ENCODE measurements at places on chromosomes 4 and X. TPM values are rescaled to one million over a fixed set of nuclear protein-coding genes. Genes with fewer than 3 reads are reported as not detected.

The CCDC120 gene
- 17.6 TPM for total RNA-seq

The S100P gene
- not detected for total RNA-seq

The DUX4 gene
- total RNA-seq = 1.2 TPM

The ADH6 gene
- not detected for total RNA-seq

The UGT2B15 gene
- not detected for total RNA-seq

The MAGEA2 gene
- 2.7 TPM for total RNA-seq

The CT45A5 gene
- not detected for total RNA-seq

The FAM47E gene
- 2.9 TPM for total RNA-seq

The TCP11X2 gene
- total RNA-seq = 3.7 TPM

The DCK gene
- total RNA-seq = 10.8 TPM

The KLHL13 gene
- 46.9 TPM for total RNA-seq

The NXF2B gene
- total RNA-seq = 0.74 TPM

The PRDM5 gene
- 16.6 TPM for total RNA-seq

The PRICKLE3 gene
- total RNA-seq = 1.6 TPM

The MUC7 gene
- total RNA-seq = not detected

The TMPRSS11E gene
- not detected for total RNA-seq

The CT45A1 gene
- not detected for total RNA-seq

The SAGE1 gene
- not detected for total RNA-seq

The ADGRG4 gene
- not detected for total RNA-seq

The TEX13A gene
- total RNA-seq = not detected

The TSR2 gene
- 32.0 TPM for total RNA-seq

The NXT2 gene
- 2.7 TPM for total RNA-seq

The SPANXA2 gene
- not detected for total RNA-seq

The GAGE13 gene
- not detected for total RNA-seq

The GAGE2A gene
- not detected for total RNA-seq

The CSAG1 gene
- 0.98 TPM for total RNA-seq

The RAB33A gene
- total RNA-seq = 13.3 TPM

The TAF7L gene
- 0.25 TPM for total RNA-seq

The FHIP1A gene
- 2.4 TPM for total RNA-seq

The ADH5 gene
- total RNA-seq = 201 TPM

The MSX1 gene
- 0.22 TPM for total RNA-seq

The SSX4B gene
- 0.71 TPM for total RNA-seq

The ADRA2C gene
- 4.8 TPM for total RNA-seq

The ZCCHC18 gene
- total RNA-seq = 12.1 TPM

The GPAT3 gene
- not detected for total RNA-seq

The PCDH18 gene
- 7.4 TPM for total RNA-seq

The FAM50A gene
- 125 TPM for total RNA-seq

The KIF4A gene
- total RNA-seq = 4.6 TPM

The FAM47A gene
- not detected for total RNA-seq

The FAM149A gene
- 6.8 TPM for total RNA-seq

The MAP7D2 gene
- 3.0 TPM for total RNA-seq

The COX7B gene
- total RNA-seq = 188 TPM

The CNKSR2 gene
- total RNA-seq = 18.5 TPM

The ZNF185 gene
- 1.1 TPM for total RNA-seq

The TIGD4 gene
- total RNA-seq = 0.83 TPM

The IBSP gene
- total RNA-seq = not detected

The USP17L28 gene
- total RNA-seq = not detected

The FGA gene
- total RNA-seq = not detected

The EIF4E gene
- total RNA-seq = 92.8 TPM

The RAB9A gene
- total RNA-seq = 14.2 TPM

The TRPC3 gene
- total RNA-seq = 0.66 TPM

The UGT2B17 gene
- not detected for total RNA-seq

The SORCS2 gene
- 29.5 TPM for total RNA-seq

The MAGEE2 gene
- total RNA-seq = not detected

The NAP1L5 gene
- 20.9 TPM for total RNA-seq

The IL9R gene
- total RNA-seq = not detected
